ELR (cell line): ENCODE measurements at places on chromosomes 1 and 21.

GRCh38 chr1:192940658-192941057 lies 118.5 kb downstream of the UCHL5 start:
- no peak for DNase-seq

DNA sequence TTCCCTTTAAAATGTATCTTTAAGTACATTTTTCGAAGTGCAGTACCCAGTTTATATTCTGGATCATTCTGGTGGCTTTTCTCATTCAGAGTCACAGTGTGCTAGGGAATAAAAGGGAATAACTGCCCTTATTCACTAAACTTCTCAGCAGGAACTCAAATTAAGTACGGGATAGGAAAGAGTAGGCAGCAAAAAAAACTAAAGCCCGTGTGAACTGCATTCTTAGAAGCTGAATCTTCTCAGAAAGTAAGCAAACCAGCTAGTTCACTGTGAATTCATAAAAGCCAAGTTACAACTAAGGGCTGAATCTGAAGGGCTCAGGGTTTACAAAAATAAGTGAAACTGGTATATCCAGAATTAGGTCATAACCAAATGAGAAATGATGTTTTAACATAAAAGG lies 22.0 kb downstream of the PRPF38A start:
- peak; percentile 53 for DNase-seq

DNA sequence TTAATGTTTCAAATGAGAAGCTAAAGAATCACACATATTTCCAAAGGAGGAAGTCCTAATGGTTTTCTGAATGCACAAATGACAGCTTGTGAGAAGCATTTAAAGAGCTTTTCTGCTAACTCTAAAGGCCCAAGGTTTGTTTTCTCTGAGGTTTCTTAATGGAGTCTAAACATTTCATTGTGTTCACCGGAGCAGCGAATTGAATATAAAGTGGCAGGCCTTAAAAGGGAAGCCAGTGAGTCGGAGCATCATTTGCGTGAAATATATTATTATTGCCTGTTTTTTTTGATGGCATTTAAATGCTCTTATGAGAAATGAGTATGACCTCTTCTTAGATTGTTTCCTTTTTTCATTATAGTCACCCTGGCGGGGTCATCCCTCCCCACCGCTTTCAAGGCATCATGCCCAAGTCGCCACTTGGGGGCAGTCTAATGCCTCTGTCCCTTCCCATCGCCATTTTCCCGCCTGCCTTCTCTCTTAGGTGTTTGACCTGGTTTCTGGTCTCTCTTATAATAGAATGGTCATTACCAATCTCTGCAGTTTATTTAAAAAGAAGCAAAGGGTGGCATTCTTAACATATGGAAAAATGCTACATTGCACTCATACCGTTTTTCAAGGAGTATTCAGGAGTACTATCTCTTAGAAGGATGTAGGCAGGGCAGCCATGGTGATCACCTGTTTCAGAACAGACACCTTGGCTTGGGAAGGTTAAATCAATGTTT lies 25.3 kb upstream of the OVAAL start:
- DNase-seq, result peak; percentile 67

GRCh38 chr1:210907251-210907805 lies 226.6 kb downstream of the KCNH1 start:
- DNase-seq, result no peak

GRCh38 chr1:30645807-30646206 lies 77.6 kb downstream of the MATN1 start:
- peak; percentile 76 for DNase-seq

- no peak for DNase-seq
These were observed 4.5 kb upstream of the FOXO6 start for GRCh38 chr1:41356752-41357151.

DNA sequence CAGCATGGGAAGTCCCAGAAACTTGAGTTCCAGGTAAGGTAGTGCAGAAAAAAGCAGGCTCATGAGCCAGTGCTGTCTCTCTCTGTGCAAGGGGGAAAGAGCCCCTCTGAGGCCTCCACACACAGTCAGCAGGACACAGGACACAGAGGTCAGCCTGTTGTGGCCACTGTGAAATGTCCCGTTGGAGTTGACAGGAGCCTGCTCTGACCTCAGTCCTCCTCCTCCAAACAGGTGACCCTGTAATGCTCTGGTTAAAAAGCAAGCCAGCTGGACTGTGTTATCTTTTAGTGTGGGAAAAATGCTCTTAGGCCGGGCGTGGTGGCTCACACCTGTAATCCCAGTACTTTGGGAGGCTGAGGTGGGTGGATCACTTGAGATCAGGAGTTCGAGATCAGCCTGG lies 24.2 kb upstream of the GPR157 start:
- DNase-seq, result no peak
